ENCODE measurements at places on chromosomes 6 and 20.
A peak's percentile ranks its signal among the peaks of the same experiment; 100 is the strongest.

GRCh38 chr20:58349570-58349969 is 39.5 kb upstream of the VAPB start:
- DNase-seq, result no peak

GRCh38 chr6:114195631-114196403 is 147.0 kb downstream of the HS3ST5 start:
- DNase-seq, result no peak

DNA sequence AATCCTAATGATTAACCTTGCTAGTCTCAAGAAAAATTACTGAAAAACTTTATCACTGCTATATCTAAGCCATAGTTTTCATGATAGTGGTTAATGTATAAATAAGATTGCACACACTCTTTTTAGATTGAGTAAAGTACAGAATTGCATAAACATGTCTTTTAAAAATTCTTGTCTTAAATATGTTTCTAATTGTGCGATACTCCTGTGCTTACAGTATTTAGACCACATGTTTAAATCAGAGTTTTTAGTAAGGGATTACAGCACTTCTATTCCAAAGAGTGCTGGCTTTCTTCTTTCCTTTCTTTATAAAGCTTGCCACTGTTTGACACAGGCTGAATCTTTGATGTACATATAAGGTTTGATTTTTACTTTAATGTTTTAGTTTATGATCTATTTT is 36.8 kb upstream of the RGS17 start:
- DNase-seq, result no peak

DNA sequence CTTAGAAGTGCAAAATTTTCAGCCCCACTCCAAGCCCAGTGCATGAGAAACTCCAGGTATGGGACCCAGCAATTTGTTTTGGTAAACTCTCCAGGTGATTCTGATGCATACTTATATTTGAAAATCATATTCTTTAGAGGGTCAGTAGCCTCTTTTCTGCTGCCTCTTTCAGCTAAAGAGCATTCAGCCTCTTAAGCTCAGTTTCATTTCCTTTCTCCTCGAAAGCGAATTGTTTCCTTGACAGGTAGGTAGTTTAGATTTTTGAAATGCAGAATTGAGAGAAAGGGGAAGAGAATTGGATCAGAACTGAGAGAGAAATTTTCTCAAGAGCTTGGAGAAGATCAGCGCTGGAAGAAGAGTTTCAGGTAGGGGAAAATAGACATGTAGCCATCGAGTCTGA is 995.8 kb upstream of the FLRT3 start:
- DNase-seq, result no peak

DNA sequence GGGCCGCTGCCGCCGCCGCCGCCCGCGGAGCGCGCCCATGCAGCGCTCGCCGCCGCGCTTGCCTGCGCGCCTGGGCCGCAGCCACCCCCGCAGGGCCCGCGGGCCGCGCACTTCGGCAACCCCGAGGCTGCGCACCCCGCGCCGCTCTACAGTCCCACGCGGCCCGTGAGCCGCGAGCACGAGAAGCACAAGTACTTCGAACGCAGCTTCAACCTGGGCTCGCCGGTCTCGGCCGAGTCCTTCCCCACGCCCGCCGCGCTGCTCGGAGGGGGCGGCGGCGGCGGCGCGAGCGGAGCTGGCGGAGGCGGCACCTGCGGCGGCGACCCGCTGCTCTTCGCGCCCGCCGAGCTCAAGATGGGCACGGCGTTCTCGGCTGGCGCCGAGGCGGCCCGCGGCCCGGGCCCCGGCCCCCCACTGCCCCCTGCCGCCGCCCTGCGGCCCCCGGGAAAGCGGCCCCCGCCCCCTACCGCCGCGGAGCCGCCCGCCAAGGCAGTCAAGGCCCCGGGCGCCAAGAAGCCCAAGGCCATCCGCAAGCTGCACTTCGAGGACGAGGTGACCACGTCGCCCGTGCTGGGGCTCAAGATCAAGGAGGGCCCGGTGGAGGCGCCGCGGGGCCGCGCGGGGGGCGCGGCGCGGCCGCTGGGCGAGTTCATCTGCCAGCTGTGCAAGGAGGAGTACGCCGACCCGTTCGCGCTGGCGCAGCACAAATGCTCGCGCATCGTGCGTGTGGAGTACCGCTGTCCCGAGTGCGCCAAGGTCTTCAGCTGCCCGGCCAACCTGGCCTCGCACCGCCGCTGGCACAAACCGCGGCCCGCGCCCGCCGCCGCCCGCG is 730 bp downstream of the INSM1 start:
- DNase-seq, result no peak

GRCh38 chr20:53869466-53870258 is 200.7 kb downstream of the BCAS1 start:
- peak; percentile 39 for DNase-seq

DNA sequence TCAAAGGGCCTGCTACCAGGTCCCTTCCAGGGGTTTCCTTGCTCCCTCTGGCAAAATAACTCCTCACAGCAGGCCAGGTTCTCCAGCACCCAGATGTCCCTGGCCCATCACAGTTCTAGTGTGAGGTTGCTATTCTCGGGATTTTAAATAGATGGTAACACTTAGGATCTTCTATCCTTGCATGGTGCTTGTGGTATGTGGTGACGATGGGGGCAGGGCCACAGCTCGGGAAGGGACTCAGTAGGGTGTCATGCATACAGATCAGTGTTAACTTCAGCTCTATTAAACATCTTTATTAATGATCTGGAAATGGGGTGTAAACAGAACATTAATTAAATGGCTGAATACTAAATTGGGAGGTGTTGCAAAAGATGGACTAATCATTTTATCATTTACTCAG is 323.8 kb downstream of the QKI start:
- DNase-seq, result no peak

DNA sequence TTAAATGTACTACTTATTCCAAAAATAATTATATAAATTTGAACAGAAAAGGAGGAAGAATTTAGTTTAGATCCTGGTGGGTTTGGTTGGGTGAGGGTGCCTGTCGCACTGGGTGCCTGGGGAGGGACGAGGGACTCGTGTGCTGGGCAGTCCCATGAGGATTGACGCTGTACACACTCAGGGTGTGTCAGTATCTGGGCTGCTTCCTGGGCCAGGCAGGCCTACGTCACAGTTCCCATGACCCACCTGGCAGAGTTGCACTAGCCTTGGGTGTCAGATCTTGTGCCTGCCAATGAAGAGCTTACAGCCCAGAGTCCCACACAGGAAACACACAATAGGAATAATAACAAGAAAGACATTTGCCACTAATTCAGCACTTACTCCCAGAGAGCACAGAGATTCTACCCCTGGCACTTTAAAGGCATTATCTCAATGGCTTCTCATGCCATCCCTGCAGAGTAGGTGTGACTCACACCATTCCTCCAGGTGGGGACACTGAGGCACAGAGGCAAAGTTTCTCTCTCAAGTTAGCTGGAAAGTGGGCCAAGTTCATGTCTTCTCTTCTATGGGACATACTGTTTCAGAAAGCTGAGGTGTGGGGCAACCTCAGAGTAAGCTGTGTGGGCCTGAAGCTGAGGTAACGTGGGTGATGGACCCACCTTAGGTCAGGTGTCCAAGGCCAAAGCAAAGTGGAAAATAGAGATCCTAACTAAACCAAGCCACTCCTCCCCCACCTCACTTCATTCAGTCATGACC is 1.3 kb upstream of the SDCBP2 start:
- no peak for DNase-seq

Measured in activated CD8-positive, alpha-beta memory T cell treated with anti-CD3 and anti-CD28 coated beads for 1 hour (primary cell).